ENCODE measurements at places on chromosomes 1 and 21.

DNA sequence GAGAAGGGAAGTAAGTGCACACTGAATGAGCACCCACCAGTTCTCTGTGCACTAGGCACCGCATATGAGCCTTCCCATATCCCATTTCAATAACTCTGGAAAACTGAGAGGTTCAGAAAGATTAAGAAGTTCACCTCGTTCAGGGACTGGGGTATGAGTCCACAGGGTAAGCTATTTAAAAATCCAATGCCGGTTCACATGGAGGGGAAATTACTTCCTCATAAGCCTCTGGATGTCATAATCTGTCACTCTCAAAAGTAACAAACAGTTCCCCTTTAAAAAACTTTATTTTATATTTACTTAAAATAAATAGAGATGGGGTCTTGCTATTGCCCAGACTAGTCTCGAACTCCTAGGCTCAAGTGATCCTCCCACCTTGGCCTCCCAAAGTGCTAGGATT, 1.9 kb downstream of the OR2B11 start:
- DNase-seq = no peak

GRCh38 chr1:26602378-26602959, 72.9 kb downstream of the RPS6KA1 start:
- DNase-seq = peak; percentile 74

DNA sequence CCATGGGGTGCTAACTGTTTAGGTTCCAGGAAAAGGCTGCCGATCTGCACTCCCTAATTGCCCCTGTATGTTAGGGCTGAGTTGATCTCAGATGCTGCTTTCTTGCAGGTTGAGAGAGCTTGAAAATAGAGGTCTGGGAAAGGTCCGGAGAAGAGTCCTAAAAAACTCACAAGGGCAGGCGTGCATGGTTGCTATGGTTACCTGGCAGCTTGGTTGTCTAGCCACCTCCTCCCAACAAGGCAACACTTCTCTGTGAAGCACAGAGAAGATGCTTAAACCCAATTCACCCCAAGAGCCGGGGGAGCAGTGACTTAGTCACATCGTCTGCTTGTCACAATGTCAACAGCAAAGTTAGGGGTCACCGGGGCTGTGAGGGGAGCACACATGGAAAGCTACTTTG, 31.0 kb upstream of the LRRC52 start:
- DNase-seq = no peak

DNA sequence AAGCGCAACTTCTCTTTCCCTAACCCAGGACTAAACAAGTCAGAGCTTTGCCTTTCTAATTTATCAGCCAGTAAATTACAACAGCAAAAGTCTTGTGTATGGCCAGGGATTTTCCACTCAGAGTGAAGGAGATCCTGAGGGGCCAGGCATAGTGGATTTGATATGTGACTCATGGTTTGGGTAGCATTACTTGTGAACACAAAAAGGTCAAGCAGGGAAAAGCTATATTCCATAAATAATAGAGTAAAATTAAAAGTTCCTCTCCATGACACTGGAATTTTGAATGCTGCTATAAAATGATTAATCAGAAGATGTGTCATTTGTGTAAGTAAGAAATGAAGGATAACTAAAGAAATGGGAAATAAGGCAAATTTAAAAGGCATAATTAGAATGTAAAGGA, 284.8 kb downstream of the HLX start:
- no peak for DNase-seq

GRCh38 chr1:145906954-145907753, 2.7 kb downstream of the ITGA10 start:
- no peak for DNase-seq

DNA sequence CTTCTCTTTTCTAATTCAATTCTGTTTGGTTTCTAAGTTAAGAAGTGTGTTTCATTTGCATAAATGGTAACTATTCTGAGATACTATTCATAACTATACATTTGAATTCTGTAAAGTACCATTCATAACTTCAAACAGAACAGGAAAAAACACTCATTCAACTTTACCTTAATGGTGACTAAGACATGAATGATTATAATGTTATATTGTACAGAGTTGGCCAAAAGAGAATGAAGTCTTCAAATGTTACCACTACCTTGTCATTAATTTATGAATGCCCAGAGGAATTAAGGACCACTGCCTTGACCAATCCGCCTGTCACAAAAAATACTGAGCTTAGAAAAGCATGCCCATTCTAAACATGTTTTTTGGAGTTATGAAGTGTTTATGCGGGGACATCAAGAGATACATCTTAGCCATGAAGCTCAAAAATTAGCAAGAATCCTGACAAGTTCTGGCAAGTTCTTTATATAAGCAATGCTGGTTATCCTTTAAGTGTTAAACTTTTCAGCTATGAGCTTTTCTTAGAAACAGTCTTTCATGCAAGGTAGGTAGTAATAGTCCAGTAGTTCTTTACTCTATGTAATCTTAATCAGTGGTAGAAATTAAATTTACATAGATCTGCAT, 7.9 kb downstream of the WASF2 start:
- peak; percentile 28 for DNase-seq
